Activated CD8-positive, alpha-beta memory T cell treated with anti-CD3 and anti-CD28 coated beads for 36 hours (primary cell): ENCODE measurements at places on chromosomes 11 and 22. TPM values are rescaled to one million over a fixed set of nuclear protein-coding genes. Genes with fewer than 3 reads are reported as not detected.

Gene OR6A2
- total RNA-seq = 0.06 TPM

Gene DRICH1
- total RNA-seq = 0.19 TPM

Gene CD248
- 5.6 TPM for total RNA-seq

Gene UBQLNL
- total RNA-seq = not detected
